Activated CD4-positive, alpha-beta T cell treated with anti-CD3 and anti-CD28 coated beads for 36 hours (primary cell): ENCODE measurements at places on chromosomes 16 and 17. TPM values are rescaled to one million over a fixed set of nuclear protein-coding genes. Genes with fewer than 3 reads are reported as not detected.

Gene TMEM88
- total RNA-seq, result 3.5 TPM

Gene LAT
- 234 TPM for total RNA-seq

Gene FOXN1
- not detected for total RNA-seq

Gene MAPT
- total RNA-seq, result 0.75 TPM

Gene KRT15
- total RNA-seq, result not detected

Gene GPRC5C
- 1.3 TPM for total RNA-seq

Gene MFSD11
- total RNA-seq, result 15.1 TPM

Gene OTOP2
- total RNA-seq, result not detected

Gene TOX3
- total RNA-seq, result not detected

Gene ZNF778
- 4.7 TPM for total RNA-seq

Gene ADAD2
- total RNA-seq, result 0.16 TPM

Gene LLGL1
- 17.5 TPM for total RNA-seq

Gene SDR42E2
- 0.07 TPM for total RNA-seq

Gene SMIM5
- 0.12 TPM for total RNA-seq

Gene MYO15A
- 1.5 TPM for total RNA-seq

Gene HGS
- total RNA-seq, result 102 TPM

Gene CHAD
- total RNA-seq, result not detected

Gene TNFRSF17
- total RNA-seq, result not detected

Gene ZNF423
- not detected for total RNA-seq

Gene MRTFB
- total RNA-seq, result 16.9 TPM
